ENCODE measurements at places on chromosomes 7 and 10. TPM values are rescaled to one million over a fixed set of nuclear protein-coding genes. Genes with fewer than 3 reads are reported as not detected.

DNA sequence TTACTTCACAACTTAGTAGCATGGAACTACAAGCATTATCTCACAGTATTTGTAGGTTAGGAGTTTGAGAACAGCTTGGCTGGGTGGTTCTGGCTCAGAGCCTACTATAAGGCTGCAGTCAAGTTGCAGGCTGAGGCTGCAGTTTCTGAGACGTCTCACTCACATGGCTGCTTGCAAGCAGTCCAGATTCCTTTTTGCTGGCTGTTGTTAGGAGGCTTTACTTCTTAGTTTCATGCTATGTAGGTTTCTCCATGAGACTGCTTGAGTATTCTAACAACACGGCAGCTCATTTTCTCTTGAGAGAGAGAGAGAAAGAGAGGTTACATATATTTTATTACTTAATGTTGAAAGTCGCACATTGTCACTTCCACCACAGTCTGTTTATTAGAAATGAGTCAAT is 1073.9 kb downstream of the NXPH1 start:
- no peak for DNase-seq

DNA sequence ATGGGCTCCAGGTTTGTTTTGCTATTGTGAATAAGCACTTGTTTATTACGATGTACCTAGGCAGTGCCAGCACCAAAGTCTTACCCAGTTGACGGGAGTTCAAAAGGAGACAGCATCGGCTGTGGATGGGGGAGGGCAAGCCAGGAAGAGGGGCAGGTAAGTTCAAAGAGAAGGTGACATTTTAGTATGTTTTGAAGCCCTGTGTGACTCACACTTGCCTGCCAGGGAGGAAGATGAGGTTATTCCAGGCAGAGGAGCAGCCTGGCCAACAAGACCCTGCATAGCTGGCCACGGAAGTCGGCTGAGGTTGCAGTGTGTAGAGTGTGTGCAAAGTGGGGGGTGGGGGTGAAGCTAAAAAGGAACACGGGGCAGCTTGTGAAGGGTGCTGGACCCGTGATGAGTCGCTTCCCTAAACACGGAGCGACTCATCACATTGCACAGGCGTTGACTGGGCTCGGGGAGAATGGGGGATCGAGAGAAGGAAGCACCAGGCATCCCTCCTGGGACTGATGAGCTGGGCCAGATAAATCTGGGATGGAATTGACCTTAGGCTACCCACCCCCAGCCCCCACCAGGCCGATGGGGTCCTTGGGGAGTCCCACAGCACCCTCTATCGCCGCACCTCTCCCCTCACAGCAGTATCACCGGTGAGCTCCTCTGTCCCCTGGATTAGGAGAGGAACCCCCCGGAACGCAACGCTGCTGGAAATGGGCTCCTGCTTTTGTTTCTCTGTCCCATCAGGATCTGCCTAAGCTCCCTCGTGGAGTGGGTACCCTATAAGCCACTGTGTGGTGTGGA is 97.9 kb upstream of the IKZF1 start:
- no peak for DNase-seq

- no peak for DNase-seq
These were observed 635 bp downstream of the ZNF12 start for GRCh38 chr7:6705959-6706665.

- DNase-seq = peak; percentile 16
These were observed 395.8 kb upstream of the ZMIZ1 start for GRCh38 chr10:78672918-78673317.

GRCh38 chr10:110615057-110615747 is 28.9 kb upstream of the RBM20 start:
- DNase-seq = peak; percentile 4

DNA sequence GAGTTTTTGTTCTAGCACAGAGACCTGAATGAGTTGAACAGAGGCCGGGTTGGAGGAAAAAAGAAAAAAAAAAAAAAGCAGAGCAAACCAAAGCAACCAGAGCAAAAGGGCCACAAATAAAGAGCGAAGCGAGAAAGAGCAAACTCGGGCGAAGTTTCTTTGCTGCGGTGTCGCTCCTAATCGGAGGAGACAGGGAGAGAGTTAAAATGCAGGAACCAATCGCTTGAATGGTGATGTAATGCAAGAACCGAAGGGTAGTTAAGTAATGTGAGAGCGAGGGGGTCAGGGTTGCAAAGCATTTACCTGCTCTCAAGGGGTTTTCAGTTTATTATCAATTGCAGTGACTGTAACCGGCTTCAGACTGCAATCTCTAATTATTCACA is 271.7 kb downstream of the TRIL start:
- DNase-seq = peak; percentile 38

DNA sequence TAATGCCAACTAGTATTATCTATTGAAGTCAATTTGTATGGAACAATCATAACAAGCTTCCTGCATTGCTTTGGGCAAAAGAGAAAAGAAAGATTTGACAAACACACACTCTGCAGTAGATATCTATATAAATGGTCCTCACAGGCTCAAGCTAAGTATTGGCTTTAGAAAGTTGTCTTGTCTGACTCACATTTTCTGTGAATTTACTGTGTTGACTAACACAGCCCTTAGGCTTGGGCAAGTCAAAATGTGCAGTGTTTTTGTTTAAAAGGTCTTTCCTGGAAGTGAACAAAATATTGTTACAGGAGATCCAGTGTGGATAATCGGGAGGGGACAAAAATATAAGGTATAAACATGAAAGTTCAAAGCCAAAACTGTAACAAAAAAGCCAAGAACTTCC is 194.4 kb downstream of the RELN start:
- DNase-seq = no peak

DNA sequence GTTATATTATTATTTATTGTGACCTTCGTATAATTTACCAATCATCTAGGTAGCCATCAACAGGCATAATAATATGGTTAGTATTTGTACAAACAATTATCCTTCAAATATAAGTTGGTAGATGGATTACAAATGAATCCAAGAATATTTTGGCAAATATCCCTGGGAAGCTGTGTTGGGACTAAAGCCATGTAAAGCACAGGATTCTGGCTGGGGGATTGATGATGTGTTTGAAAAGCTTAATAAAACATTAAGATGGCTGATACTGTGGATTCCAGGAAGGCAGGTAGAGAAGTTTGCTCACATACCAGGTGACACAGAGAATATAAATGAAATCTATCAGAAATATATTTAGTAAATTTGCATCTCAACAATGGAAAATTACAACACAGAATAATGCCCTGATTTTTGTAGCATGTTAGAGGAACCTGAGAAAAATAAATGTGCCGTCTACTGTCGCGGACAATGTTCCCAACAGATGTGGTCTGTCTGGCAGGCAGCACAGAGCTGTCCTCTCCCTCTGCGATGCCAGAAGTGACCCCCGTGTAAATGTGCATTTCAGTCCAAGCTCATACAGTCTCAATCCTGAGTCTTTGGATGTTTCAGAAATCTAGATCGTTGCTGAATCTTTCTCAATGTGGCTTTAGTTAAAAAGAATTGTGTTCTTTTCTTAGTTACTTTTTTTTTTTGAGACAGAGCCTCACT is 125.0 kb downstream of the TEX36 start:
- no peak for DNase-seq

GRCh38 chr7:86937363-86937878 is 122.0 kb downstream of the ELAPOR2 start:
- DNase-seq = no peak

GRCh38 chr7:75623390-75624133 is 115.2 kb downstream of the HIP1 start:
- DNase-seq = no peak

- no peak for DNase-seq
These were observed 136.3 kb downstream of the POLR1F start for GRCh38 chr7:19572566-19572965.

- DNase-seq = no peak
These were observed 109.0 kb downstream of the TACC2 start for GRCh38 chr10:122097935-122098334.

DNA sequence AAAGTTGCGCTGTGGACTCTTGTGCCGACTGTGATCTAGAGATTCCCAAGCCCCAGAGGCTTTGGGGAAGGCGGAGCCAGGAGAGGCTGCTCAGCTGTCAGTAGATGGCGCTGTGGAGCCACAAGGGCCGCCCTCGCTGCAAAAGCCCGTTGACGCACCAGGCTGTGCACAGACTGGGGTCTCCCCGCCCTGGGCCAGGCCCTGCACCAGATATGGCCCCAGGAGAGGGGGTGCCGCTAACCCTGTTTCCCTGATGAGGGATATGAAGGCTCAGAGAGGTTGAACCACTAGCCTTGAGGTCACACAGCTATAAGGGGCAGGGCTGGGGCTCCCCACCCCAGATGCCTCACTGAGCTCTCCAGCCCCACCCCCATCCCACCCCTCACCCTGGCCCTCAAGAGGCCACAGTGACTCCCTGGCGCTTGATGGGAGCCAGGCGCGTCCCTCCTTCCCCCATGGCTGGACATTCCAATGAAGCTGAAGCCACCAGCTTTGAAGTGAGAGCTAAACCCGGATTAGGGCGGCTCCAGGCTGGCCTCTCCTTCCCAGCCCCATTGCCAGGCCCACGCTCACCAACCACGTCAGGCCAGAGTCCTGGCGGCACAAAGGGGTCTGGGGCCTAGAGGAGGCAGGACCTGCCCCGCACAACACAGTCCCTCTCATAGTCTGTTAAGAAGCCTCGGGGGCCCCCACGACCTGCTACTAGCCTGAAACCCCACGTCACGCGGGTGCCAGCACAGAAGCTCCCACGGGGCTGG is 26.4 kb downstream of the MYL10 start:
- peak; percentile 26 for DNase-seq

GRCh38 chr10:113316506-113316905 is 236.3 kb upstream of the HABP2 start:
- no peak for DNase-seq

Gene ZNF736
- polyA plus RNA-seq = 5.1 TPM

Gene TNS3
- 131 TPM for polyA plus RNA-seq

Gene TMEM273
- not detected for polyA plus RNA-seq

Gene ALOX5
- polyA plus RNA-seq = not detected

Gene HOXA5
- polyA plus RNA-seq = 48.3 TPM

Gene TAC1
- not detected for polyA plus RNA-seq

Gene CFAP70
- polyA plus RNA-seq = 0.16 TPM

Gene MUC3A
- polyA plus RNA-seq = not detected

Measured in AG04450 (cell line).